ENCODE measurements at places on chromosomes 12 and 14.

DNA sequence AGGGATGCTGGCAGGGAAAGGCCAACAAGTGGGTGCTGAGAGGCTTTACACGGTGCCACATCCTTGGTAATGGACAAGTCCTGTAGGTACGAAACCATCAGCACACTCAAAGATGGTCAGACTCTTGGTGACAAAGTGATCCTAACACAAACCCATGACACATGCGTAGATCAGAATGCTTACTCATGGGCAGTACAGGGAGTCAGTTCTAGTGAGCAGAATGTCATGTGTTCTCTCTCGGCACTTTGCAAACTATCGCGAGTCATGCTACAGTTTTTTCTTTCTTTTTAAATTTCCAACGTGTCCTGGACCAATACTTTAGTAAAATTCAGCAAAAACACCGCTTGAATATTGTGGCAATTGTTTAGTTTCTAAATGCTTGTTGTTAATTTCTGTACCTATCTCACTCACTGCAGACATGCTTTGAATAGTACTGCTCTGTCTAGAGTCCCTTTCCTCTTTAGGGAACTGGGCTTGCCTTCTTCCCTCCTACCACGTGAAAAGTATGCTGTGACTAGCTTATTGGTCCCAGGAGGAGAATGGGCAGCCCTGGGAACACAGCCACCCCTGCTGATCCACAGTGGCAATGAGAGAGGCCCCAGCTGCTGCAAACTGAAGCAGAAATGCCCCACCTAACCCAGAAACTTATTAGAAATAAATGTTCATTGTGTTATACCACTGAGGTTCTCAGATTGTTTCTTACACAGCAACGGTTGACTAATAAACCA, 62.4 kb downstream of the UBR7 start:
- DNase-seq = no peak

GRCh38 chr14:62030387-62030786, 268.2 kb downstream of the SNAPC1 start:
- DNase-seq = no peak

GRCh38 chr14:81401420-81402122, 1.4 kb upstream of the STON2 start:
- DNase-seq = no peak

DNA sequence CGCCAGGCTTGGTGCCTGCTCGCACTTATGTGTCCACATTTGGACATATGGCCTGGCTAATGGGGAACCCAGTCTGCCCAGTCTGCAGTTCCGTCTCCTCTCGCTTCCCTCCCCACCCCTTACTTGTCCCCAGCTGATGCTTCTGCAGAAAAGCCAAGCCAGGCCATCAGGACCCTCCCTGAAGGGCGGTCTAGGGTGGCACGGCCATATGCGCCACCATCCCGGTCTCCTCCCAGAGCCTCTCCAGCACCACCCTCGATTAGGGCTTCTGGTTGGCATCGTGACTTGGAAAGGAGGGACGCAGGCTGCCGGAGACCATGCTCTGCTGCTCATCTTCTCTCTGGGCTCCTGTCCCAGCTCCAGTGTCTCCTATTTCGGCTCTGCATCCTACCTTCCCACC, 54.6 kb downstream of the CALM1 start:
- no peak for DNase-seq

GRCh38 chr14:36553656-36554260, 28.7 kb downstream of the NKX2-8 start:
- no peak for DNase-seq

DNA sequence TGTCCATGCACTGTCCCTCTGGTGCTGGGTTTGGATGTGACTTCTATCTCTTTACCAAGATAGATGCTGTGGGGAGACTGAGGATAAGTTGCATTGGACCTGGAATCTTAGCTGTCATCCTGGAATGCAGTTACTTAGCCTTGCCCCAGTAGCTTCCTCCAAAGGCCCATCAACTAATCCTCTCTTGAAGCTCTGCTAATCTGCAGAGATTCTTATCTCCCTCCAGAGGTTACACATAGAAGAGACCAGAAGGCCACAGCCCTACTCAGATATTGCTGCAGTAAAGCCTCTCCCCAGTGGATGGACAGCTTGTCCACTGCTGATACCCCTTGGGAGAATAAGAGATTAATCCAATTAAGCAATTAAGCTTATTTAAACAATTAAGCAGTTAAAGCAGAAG, 867.2 kb downstream of the BCL11B start:
- DNase-seq = no peak

DNA sequence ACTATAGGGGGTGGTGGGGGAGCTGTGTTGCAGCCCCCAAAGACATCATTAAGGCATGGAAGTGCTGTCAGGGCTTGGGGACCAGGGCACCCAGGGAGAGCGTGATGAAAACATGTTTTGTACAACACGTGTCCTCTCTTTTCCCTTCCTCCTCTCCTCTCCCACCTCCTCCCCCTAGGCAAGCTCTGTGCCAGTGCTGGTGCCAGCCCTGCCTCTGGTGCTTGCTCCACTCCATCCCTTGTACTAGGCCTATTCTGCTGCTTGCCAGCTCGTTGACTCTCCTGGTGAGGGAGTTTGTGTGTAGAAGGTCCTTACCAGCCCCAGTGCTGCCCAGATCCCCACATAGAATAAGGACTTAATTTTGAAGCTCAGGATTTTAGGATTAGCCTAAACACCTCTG, 3.2 kb upstream of the RARG start:
- DNase-seq = no peak

DNA sequence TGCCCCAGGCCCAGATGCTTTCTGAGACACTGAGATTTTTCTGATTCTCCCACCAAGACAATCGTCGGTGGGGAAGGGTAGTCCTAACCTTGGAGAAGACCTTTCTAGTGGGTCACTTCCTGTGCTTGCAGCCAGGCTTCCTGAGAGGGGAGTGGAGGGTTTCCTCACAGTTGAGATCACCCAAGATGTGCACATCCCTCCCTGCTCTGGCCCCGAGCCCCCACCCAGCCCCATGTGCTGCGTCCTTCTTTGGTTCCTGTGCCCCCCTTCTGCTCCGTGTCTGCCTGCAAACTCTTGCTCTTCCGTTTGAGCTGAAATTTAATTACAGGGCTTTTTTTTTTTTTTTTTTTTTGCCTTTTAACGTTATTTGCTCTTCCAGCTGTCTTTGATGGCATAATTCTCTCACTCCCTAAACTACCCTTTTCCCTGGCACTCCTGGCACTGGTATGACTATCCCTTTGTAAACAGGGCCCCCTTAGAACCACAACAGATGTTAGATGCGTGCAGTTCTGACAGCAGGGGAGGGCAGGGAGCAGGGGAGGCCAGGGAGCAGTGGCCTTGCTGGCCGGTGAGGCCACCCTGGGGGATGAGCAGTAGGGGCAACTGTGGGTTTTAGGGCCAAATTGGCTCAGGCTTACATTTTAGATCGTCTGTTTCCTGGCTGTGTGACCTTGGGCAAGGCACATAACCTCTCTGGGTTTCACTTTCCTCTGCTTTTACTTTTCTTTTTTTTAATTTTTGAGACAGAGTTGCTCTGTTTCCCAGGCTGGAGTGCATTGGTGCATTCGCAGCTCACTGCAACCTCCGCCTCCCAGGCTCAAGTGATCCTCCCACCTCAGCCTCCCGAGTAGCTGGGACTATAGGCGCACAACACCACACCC, 144.5 kb downstream of the PHETA1 start:
- DNase-seq = no peak

- no peak for DNase-seq
Observed at GRCh38 chr12:89075880-89076540, 276.3 kb downstream of the DUSP6 start.

GRCh38 chr12:19409376-19409775, 29.9 kb upstream of the AEBP2 start:
- DNase-seq = no peak

DNA sequence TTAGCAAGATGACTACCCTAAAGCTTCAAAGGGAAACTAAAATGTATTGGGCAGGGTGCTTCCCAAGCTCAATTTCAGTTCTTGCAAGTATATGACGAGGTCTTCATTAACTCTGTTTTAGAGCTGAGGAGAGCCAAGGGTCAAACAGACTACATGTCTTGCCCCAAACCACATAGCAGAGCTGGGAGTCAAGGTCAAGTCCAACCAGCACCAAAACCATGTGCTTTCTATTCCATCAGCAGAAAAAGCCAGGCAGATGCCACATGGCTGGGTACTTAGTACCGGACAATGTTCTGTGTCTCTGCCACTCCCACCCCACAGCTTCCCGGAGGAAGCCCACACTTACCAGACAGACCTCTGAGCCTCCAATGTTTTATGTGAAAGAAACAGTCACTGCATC, 17.6 kb downstream of the NID2 start:
- no peak for DNase-seq

- DNase-seq = no peak
Observed at GRCh38 chr12:68871921-68872320, 61.0 kb downstream of the CPM start.

DNA sequence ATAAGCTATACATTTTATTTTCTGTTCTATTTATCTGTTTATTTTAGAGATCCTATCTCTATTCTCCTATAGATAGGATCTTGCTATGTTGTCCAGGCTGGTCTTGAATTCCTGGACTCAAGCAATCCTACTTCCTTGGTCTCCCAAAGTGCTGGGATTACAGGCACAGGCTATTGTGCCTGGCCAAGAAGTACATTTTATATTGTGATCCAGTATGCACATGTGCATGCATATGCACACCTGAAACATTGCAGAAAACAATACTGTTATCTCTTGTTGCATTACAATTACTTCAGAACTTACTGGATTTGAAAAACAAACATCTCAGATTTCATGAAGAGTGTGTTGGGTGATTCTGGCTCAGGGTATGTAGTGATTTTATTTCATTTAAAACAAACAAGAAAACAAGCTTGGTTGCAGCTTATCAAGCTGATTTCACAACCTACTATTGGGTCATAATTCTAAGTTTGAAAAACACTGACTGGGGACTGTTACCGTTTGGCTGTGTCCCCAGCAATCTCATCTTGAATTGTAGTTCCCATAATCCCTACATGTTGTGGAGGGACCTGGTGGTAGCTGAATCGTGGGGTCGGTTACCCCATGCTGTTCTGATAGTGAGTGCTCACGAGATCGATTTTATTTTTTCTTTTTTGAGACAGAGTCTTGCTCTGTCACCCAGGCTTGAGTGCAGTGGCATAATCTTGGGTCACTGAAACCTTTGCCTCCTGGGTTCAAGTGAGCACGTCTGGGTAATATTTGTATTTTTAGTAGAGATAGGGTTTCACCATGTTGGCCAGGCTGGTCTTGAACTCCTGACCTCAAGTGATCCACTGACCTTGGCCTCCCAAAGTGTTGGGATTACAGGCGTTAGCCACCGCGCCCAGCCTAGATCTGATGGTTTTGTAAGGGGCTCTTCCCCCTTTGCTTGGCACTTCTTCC, 31.3 kb downstream of the ERC1 start:
- DNase-seq = no peak

DNA sequence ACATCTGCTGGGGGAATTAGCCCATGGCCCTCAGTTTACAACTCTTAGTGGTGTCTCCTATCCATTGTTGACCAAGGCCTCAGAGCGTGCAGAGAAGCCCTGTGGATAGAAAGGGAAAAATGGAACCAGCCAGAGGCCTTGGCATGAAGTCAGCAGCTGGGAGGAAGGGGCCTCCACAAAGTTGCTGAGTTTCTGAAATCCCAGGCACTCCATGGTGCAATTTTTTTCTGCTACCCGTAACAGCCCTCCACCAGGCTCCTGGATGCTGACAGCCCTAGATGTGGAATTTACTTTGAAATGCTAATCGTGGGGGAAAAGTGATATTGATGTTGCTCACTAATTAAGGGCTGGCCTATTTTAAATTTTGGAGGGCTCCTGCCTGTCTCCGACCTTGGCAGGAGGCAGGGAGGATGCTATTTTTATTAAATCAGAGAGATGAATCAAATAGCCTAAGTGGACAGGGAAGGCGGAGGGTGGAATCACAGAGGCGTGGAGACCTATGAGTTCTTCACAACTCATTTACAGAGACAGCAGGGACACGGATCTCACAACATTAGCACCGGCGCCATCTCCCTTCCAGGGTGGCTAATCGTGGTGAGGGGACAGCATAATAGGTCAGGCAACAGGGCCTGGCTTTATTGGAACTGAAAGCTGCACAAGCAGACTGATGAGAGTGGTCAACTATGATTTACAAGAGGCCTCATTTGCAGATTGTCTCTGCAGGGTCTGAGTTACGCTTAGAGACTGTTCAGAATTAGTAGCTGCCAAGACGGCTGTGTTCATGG, 99.8 kb upstream of the WSCD2 start:
- DNase-seq = no peak

DNA sequence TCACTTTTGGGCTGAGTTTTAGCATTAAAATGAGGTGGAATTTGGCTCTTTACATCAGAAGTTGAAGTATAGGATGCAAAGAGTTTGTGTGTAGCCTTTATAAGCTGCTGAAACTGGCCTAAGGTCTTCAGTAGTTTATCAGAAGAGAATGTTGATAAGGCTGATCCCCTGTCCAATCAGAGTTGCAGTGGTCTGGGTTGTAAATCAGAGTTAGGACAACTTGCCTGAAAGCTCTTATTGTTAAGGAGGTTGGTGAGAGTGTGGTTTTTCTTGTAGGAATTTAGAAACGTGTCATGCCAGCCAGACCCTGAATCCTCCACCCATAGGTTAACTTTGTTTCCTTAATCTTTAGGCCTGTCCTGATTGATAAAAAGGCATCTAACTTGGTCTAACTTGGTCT, 143.5 kb downstream of the ST8SIA1 start:
- no peak for DNase-seq

DNA sequence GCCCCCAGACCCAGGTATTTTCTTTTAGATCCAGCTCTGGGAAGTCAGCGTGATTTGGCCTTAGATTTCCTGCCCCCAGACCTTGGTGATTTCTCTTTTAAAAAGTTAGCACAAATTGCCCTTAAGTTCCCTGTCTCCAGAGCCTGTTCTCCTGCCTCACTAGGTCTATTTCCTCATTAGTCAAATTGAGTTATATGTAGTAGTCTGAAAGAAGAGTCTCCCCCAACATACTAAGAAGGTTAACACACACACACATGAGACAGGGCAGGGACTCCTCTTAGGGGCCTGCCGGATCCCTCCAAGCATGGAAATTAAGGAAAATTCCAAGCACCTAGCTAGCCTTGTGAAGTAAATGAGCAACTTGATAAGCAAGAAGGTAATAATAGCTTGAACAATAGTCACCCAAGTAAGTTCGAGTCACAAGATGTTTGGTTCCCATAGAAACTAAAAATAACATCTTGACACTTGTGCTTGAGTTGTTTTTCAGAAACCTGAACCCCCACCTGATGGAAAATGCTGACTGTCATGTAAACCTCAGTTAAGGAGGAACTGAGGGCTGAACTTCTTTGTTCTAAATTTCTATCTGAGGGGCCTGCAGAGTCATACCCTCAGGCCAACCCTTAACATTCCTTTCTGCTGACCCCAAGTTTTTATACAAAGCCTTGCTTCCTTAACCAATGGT, 51.6 kb downstream of the CAND1 start:
- no peak for DNase-seq

GRCh38 chr12:83827193-83827592, 1085.4 kb downstream of the SLC6A15 start:
- DNase-seq = no peak

- no peak for DNase-seq
Observed at GRCh38 chr12:123839826-123840225, 77.7 kb downstream of the DNAH10 start.

Measured in stimulated activated CD8-positive, alpha-beta memory T cell treated with anti-CD3 and anti-CD28 coated beads, Interleukin-2, amount 100 ng/mL, for 1 hour (primary cell).